CD8-positive, alpha-beta T cell (primary cell): ENCODE measurements at places on chromosomes 16 and 17.

DNA sequence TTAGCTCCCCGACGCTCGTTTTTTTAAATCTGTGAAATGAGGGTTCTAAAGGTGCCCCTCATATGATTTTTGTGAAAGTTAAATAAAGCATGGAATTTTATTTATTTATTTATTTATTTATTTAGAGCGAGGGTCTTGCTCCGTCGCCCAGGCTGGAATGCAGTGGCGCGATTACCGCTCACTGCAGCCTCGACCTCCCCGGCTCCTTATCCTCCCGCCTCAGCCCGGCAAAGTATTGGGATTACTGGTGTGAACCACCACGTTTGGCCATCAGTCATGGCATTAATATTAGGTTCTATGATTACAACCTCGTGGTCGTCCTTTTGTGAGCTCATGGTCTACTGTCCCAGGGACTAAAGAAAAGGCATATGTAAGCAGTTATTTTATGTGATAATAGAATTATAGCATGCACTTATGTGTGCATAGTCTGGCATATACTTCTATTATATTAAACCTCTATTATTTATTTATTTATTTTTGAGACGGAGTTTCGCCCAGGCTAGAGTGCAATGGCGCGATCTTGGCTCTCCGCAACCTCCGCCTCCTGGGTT is 557 bp upstream of the LUC7L start:
- DNase-seq = no peak

GRCh38 chr16:50909831-50910735 is 168.2 kb downstream of the CYLD start:
- DNase-seq = no peak

GRCh38 chr17:42358434-42358833 is 29.8 kb downstream of the STAT3 start:
- no peak for DNase-seq

DNA sequence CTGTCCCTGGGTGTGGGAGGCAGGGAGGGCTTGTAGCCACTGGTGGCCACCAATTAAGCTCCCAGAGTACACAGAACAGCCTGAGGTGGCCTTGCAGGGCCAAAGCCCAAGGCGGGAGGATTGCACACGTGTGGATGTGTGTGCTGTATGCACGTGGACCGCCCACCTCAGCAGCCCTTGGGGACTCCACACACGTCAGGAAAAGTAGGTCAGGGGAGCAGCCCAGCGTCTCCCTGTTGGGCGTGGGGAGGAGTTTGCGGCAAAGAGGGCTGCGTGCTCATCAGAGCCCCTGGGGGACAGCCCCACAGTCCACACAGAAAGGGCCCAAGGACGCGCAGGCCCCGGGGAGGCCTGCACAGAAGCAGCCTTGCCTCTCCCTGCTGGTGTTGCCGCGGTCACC is 19.6 kb downstream of the SBK1 start:
- DNase-seq = peak; percentile 62

DNA sequence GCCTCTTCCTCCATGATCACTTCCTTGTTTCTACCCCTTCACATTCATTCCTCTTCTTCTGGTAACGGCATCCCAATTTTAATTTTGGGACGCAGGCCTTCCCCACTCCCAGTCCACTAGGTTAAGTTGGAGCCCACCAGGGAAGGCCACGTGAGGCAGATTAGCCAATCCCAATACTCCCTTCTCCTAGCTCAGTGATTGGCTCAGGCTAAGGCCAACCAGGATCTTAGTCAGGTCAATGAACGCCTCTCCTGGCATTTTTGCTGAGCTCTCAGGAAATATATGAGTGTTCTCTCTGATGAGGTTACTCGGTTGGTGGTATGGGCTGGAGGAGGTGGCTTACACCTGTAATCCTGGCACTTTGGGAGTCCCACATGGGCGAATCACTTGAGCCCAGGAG is 15.4 kb downstream of the SEZ6L2 start:
- DNase-seq = no peak

DNA sequence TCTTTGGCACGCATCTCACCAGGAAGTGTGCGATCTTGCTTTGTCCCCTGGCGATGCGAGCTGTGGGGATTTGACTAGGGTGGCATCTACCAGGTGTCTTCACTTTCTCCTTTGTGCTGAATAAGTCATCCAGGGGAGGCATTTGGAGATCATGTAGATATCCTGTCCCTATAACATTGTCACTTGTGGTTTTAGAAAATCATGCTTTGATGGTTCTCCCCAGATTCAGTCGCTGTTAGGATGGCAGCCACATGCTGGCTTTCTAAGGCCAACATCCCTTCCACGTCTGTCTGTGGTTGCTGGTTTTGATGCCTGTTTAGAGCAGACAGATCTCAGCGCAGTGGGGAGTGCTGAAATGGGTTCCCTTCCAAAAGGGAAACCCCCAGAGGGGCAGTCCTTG is 2.5 kb downstream of the ADAD2 start:
- DNase-seq = no peak

GRCh38 chr16:12059216-12059769 is 82.8 kb downstream of the SNX29 start:
- DNase-seq = no peak

DNA sequence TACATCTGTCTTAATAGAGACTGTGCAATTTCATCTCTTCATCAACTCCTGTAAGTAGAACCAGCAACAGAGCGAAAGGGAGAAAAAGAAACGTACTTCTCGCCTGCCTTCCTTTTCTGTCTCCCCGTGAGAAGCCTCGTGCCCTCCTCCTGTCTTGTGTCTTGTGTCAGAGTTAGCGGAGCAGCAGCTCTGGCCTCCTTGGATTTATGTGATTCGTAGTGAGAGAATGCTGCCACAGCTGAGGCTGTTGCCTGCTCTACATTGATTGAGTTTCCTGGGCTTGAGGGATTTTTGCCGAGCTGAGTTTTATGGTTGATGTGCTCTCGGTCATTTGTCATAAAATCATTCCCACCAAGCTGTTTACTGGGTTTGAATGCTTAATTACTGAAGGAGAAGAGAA is 579.1 kb upstream of the RBFOX1 start:
- no peak for DNase-seq

- no peak for DNase-seq
Measured at GRCh38 chr17:59165933-59166342, 10.4 kb downstream of the PRR11 start.

GRCh38 chr16:90008708-90009145 is 10.5 kb downstream of the DBNDD1 start:
- peak; percentile 54 for DNase-seq

DNA sequence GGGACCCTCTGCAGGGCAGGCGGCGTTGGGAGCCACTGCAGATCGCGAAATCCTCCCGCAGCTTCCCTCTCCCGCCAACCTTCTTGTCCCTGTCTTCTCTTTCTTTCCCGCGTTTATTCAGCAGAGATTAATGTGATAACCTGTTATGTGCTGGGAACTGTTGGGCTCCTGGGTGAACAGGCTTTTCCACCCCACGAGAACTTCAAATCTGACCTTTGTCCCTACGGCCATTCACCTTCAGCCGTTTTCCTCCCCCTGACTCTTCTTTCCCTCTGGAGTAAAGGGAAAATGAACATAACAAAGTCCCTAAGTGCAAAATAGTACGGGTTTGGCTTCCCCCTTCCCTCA is 15.2 kb upstream of the KPNA2 start:
- DNase-seq = no peak

DNA sequence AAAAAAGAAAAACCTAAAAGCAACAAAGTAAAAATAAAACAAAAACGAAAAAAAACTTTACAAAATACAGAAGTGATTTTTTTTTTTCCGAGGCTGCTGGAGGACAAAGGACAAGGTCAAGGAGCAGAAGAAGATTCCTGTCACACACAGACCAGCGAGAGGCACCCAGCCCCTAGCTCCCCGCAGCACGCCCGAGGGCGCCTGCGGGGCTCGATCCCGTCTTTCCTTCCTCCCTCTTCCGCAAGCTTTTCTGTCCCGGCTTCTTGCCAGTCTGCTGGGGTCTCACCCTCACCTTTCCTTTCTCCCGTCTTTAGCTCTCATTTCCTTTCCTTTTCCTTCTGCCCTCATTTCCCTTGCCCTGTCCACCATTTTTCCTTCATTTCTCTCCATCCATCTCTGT is 66.1 kb upstream of the DNAH17 start:
- no peak for DNase-seq

GRCh38 chr16:71961066-71962039 is 38.8 kb downstream of the PKD1L3 start:
- peak; percentile 69 for DNase-seq

DNA sequence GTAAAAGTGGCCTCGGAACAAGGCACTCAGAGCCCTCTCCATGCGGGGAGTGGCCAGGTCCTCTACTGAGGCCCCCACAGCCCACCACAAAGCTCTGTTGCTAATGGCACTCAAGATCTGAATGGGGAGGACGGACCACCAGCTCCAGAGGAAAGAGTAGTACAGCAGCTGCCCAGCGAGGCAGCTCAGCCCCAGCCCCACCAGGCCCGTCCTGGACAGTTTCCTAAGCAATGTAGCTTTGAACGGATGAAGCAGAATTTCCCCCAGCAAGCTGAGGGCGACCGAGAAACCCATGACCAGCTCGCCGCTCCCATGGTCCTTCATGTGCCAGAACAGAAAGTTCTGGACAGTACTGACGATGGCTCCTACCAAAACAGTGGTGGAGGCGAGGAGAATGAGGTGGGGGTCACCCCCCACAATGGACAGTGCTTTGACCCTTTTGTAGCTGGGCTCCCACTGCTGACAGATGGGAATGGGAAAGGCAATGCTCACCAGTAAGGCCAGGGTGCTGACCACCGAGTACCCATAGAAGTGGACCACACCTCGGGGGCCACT is 1.5 kb downstream of the MFSD6L start:
- DNase-seq = no peak

DNA sequence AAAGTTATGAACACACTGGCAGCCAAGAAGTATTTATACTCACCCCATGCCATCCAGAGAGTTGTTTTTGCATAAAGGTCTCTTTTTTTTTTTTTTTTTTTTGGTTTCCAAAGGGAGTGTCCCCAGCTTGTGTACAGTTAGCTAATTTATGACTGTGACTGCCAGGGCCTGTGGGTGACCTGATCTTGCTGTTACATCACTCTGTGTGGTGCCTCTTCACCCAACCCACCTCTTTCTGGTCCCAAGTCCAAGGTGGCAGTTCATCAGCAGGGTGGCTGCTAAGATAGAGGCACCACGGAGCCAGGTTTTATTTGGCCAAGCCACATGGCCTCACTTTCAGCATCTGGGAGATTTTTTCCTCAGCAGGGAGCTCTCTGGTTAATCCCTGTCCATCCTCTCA is at the start of gene NOS2:
Gene NOS2 (minus strand): TSS at position 8 of the 400 bp plus-strand sequence. CDS start 1,720 bp downstream, outside the sequence.
- DNase-seq = no peak

DNA sequence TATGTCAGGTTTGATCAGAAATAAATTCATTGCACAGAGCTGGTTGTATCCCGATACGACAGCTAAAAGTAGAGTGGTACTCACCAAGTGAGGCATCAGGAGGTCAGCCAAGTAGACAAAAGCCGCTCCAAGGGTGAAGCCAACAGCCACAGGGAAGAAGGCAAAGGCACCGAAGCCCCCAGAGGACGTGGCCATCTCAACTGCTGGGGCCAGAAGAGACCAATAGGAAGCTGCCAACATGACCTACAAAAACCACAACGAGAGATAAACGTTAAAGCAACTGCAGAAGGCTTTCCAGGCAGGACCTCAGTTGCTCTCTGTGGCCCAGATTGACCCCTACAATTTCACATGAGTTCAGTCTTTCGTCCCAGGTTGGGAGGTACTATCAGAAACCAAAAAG is 61.0 kb downstream of the SLC39A11 start:
- DNase-seq = no peak

GRCh38 chr16:2977440-2977839 is 2.8 kb downstream of the PKMYT1 start:
- DNase-seq = no peak

DNA sequence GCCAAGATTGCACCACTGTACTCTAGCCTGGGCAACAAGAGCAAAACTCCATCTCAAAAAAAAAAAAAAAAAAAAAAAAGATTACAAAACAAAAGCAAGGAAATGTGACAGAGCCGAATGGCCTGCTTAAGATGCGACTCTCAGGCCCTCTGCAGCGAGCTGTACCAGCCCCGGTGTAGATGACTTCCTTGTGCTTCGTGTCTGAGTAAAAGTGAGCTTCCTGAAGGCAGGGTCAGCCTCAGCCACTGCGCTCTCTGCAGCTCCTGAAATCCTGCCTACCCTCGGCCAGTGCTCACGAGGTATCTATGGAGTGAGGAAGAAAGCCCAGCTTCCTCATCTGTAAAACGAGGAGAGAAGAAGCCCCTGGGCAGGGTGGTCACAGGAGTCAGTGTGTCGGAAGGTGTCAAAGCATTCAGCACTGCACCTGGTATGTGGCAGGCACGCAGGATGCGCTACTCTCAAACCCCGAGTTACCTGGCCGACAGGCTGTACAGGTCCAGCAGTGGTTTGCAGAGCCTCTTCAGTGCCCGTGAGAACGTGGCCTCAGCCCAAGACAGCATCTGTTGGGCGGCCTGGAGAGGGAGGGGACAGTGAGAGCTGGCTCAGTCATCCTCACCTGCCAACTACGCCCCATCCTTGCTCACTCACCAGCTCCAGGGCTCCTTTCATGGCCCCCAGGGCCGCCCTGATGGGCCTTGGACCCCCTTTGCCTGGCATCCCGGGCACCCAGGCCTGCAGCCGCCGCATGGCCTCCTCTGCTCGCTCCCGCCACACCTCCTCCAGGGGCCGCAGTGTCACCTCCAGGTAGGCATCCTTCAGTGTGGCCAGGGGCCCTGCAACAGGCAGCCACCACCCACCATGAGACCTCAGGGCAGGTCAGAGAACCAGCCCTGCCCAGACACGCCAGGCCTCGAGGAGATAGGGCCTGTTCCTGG is 44.6 kb downstream of the RMI2 start:
- no peak for DNase-seq

GRCh38 chr16:50290856-50291255 is 24.5 kb downstream of the ADCY7 start:
- peak; percentile 14 for DNase-seq

DNA sequence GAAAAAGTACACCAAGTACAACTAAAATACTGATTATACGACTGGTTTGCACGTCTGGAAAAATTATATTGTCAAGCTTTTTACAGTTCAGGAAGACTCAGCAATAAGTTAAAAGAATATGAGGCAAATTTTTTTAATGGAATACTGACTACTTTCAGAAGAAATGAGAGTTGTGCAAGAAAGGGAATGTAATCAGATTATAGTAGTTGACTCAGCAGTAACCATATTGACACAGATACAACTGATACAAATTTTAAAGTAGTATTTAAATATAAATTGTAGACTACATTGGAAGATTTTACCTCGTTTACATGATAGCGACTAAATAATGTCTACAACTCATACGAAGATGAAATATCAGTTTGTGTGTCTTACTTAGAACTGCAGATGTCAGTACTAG is 16.7 kb downstream of the ASGR2 start:
- no peak for DNase-seq
